ENCODE measurements at places on chromosomes 5 and 9. TPM values are rescaled to one million over a fixed set of nuclear protein-coding genes. Genes with fewer than 3 reads are reported as not detected.

The PAPPA gene
- 0.44 TPM for total RNA-seq

The ERGIC1 gene
- 51.0 TPM for total RNA-seq

The GRXCR2 gene
- not detected for total RNA-seq

The PCDHGA12 gene
- 2.8 TPM for total RNA-seq

The PRR7 gene
- 1.2 TPM for total RNA-seq

The CATSPER3 gene
- total RNA-seq = under 0.01 TPM

The GFPT2 gene
- 0.79 TPM for total RNA-seq

The CCNB1 gene
- 68.2 TPM for total RNA-seq
